ENCODE measurements at places on chromosomes 16 and 17.

DNA sequence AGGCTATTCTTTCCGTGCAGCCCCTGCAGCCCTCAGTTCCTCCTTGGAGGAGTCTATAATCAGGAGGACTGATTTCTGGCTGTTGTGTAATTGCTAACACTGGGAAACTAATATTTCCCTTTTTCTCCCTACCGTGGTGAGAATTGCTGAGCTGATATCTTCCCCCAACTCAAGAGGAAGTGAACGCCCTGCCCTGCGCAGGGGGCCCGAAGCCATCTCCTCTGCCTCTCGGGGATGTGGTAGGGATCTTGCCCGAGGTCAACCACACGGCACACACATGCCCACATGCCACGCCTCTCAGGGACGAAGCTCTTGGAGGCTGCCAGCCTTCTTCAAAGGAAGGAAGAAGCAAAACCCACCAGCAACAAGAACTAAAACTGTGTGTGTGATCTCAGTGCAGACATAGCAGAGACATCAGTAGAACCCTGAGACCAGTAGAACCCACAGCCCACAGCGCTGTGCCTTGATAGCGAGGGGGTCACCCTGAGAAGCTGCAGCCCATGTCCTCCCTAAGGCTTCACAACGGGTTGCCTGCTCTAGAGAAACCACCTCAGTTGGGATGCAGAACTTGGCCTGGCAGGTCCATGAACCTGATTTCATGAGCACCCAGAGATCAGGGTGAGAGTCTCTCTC, 8.9 kb upstream of the ULK2 start:
- no peak for DNase-seq

DNA sequence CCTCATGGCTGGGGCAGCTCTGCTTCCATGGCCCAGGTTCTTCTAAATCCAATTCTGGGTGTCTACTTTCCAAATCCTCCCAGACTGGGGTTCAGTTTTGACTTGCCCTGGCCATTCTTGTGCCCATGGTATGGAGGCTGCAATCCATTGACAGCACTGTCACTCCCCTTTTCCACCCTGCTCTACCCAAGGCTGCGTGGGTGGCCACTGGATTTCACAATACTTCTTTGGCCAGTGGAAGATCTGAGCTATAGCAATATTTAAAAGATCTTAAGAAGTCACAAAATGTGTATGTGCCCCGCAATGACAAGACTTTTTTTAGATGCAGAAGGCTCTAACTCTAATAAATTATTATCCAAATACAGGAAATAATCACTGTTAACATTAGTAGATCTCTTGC, 329.4 kb upstream of the CCL2 start:
- DNase-seq, result no peak

DNA sequence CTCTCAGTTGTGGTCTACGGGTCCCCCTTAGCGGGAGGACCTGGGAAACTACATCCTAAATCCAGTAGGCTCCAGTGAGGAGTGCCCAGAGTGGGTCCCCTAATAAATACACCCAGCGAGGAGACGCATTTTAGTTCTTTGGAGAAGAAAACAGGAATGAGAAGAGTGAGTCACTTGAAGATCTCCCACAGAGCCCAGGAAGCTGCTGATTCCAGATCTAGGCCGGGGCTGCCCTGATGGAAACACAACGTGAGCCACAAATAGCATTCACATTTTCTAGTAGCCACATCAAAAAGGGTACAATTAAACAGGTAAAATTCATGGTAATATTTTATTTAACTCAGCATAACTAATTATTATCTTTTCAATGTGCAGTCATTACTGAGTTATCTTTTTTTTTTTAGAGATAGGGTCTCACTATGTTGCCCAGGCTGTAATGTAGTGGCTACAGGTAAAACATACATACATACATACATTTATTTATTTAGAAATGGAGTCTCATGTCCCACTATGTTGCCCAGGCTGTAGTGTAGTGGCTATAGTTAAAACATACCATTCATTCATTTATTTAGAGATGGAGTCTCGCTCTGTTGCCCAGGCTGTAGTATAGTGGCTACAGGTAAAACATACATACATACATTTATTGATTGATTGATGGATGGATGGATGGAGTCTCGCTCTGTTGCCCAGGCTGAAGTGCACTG, 21.5 kb downstream of the FBXO31 start:
- DNase-seq, result no peak

- DNase-seq, result no peak
Measured at GRCh38 chr16:66676599-66676998, 19.9 kb downstream of the CMTM4 start.

DNA sequence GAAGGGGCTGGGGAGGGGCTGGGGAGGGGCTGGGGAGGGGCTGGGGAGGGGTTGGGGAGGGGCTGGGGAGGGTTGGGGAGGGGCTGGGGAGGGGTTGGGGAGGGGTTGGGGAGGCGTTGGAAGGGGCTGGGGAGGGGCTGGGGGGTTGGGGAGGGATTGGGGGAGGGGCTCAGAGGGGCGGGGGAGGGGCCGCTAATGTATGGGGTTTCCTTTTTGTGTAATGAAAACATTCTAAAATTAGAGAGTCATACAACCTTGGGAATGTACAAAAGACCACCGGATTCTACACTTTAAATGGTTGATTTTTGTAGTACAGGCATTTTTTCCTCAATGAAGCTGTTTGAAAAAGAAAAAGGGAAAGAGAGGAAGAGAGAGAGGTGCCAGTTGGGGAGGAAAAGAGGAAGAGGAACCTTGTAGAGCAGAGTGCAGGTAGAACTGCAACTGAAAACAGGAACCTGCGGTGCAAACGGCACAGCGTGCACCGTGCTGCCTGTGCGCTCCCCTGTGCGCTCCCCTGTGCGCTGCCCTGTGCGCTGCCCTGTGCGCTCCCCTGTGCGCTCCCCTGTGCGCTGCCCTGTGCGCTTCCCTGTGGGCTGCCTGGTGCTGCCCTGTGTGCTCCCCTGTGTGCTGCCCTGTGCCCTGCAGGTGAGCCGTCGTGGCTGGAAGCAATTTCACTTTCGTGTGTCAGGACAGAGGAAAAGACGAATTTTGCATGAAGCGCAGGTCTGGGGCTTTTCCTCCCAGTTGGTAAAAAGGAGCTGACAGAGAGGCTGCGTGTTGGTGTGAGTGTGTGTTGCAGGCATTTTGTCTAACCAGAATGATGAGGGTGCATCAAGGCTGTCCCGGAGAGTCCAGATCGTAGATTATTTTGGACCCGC, 40.8 kb downstream of the METRNL start:
- DNase-seq, result no peak

DNA sequence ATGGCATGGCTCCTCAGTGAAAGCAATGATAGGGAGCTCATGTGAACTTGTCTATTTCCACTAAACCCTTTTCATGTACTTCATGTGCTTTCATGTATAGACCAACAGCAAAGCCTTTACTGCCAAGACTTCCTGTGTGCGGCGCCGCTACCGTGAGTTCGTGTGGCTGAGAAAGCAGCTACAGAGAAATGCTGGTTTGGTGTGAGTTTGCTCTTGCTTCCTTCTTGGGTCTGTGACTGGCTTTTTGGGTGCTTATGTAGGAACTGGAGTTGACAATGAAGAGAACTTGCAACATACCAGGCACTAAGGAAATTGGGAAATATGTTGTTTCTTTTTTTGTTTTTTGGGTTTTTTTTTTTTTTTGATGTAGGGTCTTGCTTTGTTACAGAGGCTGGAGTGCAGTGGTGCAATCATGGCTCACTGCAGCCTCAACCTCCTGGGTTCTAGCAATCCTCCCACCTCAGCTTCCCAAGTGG, 5.7 kb downstream of the SNX11 start:
- DNase-seq, result no peak

DNA sequence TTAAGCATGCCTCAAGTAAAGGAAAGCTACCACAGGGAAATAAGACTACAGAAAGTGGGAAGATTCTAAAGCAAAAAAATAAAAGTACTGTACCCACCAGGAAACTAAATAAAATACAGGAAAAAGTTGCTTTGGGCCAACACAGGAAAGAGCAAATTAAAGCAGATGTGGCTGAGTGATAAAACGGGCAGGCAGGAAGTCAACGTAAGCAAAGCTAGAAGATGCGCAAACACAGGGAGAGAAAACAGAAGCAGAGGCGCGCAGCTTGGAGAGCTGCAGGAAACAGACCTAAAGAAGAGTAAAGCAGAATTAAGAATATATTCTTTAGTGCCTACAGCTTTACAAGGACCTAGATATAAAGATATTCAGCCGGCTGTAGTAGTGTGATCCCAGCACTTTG, 21.7 kb downstream of the USP36 start:
- no peak for DNase-seq

DNA sequence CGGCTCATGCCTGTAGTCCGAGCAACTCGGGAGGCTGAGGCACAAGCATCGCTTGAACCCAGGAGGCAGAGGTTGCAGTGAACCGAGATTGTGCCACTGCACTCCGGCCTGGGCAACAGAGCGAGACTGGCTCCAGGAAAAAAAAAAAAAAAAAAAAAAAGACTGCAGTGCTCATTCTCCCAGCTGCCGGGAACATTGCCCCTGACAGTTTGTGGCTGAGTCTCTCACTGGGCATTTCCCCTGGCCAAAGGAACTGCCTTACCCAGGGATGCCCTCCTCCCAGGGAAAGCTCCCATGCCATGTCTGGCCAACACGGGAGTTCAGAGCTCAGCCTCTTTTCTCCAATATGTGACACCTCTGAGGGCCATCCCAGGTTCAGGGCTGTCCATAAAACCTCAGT, 21.3 kb upstream of the USP10 start:
- no peak for DNase-seq

DNA sequence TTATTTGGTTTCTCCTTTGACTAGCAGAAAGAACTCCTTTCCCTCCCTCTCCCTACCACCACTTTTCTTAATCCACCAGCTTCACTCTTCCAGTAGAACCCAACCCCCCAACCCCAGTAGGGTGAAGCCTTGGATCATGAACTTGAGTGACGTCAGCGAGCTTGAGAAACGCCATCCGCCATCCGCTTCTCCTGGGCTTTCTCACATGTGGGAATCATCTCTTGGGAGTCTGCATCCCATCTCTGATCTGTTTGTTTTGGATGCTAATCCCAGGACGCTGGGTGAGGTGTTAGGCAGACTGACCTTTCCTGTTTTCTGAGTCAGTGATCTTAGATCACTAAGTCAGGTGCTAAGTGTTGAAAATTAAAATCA, 16.0 kb upstream of the SOX9 start:
- DNase-seq, result no peak

Data from NCI-H526 treated with DMSO at 0.1 percent for 48 hours (cell line).